ENCODE measurements at places on chromosomes 4 and X.

DNA sequence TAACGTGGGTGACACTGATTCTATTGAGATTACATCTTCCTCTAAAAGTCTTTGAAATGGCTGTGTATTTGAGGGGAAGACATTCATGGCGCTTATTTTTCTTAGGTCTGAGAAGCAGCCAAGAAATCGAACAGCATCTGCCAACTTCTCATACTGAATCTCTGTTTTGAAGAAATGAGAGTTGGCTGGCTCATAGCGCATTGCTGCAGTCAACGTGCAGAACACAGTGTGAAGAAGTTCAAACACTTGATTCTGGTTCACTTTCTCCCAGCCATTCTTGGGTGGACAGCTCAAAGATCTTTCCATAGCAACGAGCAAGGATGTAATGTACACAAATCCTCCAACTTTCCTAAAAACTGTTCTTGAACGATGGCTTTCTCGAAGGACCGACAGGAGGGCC is 156.5 kb downstream of the WDFY3 start:
- no peak for DNase-seq

- no peak for DNase-seq
These were observed at the start of gene LRRC66 for GRCh38 chr4:52019936-52020657. TSS of gene LRRC66 (minus strand) at chr4:52020363. CDS start at chr4:52017613, 2,750 bp downstream.

DNA sequence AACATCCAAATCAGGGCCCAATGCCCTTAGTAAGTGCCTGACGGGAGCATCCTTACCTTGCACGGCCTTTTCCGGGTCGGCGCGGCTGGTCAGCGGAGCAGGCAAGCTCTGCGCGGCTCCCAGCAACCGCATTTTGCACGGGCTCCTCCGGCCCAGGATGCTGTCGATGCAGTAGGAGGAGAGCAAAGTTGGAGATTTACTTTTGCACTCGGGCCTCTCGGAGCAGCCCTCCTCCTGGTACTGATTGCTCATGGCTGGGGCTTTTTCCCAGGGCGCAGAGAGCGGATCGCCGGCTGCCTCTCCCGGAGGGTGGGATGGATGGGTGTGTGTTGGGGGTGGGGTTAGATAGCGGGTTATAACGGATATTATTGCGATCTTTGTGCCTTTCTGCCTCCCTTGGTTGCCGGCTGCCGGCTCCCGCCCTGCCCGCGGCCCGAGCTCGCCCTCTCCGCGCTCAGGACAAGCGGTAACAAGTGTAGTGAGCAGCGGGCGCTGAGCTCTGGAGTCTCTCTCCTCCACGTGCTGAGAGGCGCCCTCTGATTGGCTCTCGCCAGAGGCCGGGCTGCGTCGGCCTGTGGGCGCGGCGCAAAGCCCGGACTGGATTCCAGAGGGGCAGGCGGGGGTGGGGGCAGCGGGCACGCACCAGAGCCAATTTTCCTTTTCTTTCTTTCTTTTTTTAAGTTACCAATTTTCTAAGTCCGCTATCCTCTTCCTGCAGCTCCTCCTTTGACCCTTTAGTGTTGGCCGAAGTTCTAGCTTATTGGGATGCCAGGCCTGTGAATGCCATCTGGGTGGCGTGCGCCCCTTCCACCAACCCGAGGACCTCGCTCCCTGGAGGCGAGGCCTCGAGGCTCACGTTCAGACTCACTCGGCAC is at the start of gene ARX:
ARX (minus strand) TSS at position 480 of the 875 bp plus-strand sequence; CDS start at position 252, 228 bp downstream.
- DNase-seq, result no peak

DNA sequence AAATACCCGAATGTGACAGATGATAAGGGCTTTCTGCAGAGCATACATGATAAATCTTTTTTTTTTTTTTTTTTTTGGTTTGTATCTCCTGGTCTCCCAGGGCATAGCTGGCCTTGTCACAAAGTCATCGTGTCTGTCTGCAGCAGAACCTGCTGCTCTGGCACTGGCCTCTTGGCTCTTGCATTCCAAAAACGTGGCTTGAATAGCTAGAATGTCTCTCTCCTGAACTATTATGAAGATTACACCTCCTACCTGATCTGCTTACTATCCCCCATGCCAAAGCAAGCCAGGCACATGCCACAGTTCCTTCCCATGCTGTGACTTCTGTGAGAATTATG is 50.4 kb upstream of the SCRG1 start:
- DNase-seq, result no peak

GRCh38 chr4:136088211-136088867 is 1444.0 kb downstream of the PCDH18 start:
- DNase-seq, result no peak

DNA sequence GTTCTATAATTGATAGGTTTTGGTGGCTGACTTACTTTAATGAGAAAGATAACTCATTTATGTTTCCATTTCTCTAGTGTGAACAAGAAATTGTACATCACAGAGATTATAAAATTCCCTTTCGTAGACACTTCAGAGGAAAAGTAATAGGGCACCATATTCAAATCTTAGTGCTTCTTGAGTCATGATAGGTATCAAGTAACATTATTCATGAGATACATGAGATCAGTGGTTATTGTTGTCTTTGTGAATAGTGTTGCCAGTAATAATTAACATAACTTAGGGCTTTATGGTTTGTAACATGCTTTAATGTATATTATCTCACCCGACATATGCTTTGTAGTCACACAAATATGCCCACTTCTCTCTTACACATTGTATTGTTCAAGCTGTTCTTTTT is 73.7 kb upstream of the IL15 start:
- DNase-seq, result no peak

DNA sequence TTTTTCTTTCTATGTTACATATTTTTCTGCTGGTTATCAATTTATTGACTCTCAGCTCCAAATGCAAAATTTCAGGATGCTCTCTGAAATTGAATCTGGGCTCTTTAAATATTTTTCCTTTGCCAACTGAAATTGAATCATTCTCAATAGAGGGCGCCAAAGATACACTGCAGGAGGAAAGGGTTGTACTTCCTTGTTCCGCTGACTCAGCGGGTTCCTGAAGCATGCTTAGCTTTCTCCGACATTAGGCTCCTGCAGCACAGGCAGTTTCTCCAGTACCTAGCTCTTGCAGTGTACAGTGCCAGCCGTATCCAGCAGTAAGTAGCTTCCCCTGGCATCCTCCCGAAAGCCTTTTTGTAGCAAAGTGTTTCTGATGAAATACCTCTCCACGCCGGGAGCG is 28.8 kb upstream of the CFAP47 start:
- DNase-seq, result peak; percentile 59

GRCh38 chrX:155259752-155260151 is 4.5 kb downstream of the RAB39B start:
- DNase-seq, result no peak

DNA sequence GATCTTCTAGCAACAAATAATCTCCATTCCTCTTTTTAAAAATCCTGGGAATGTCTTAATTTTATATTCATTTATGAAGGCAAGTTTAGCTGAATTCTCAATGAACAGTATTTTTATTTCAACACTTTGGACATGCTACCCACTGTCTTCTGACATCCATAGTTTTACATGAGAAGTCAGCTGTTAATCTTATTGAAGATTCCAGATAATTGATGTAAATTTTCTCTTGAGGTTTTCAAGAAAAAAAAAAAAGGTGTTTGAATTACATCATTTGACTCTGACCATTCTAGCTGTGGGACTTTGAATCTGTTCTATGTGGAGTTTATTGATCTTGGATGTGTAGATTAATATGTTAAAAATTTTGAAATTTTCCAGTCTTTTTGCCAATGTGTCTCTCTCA is 28.0 kb downstream of the PDHA2 start:
- no peak for DNase-seq

DNA sequence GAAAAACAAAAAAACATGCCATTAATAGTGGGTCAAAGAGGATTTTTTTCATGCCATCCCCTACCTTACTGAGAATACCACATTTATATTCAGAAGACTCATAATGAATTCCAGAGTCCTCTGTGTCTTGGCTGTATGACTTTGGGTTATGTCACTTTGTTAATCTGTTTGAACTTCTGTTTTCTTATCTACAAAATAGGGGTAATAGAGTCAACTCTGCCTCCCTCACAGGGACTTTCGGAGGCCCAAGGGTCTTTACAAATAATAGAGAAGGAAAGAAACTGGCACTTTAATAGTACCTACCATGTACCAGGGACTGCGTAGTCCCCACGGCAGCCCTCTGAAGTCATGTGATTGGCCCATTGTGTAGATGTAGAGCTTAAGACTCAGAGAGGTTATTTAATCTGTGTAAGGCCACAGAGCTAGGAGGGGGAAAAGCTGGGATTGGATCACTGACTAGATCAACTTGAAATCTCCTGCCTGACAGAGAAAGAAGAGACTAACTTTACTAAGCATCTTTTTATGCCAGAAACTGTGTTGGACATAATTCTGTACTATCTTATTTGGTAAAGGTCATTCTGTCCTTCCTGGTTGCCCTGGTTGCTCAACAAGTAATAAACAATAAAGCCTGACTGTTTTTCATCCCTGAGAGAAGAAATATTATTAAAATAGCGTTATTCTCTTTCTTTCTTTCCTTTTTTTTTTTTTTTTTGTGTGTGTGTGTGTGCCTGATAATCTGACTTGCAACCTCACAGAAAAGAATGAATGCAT is 59.6 kb downstream of the NFKB1 start:
- no peak for DNase-seq

GRCh38 chr4:1402021-1402515 is 4.2 kb downstream of the NKX1-1 start:
- no peak for DNase-seq

DNA sequence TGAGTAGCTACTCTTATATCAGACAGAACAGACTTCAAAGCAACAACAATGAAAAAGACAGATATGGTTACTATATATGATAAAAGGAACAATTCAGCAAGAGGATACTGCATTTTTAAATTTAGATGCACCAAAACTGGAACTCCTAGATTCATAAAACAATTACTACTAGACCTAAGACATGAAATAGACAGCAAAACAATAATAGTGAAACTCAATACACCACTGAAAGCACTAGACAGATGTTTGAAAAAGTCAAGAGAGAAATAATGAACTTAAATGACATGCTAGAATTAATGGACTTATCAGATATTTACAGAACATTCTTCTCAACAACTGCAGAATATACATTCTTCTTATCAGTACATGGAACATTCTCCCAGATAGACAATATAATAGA is 99.5 kb upstream of the ITM2A start:
- DNase-seq, result no peak

GRCh38 chr4:104979083-104979760 is 167.5 kb upstream of the TET2 start:
- no peak for DNase-seq

DNA sequence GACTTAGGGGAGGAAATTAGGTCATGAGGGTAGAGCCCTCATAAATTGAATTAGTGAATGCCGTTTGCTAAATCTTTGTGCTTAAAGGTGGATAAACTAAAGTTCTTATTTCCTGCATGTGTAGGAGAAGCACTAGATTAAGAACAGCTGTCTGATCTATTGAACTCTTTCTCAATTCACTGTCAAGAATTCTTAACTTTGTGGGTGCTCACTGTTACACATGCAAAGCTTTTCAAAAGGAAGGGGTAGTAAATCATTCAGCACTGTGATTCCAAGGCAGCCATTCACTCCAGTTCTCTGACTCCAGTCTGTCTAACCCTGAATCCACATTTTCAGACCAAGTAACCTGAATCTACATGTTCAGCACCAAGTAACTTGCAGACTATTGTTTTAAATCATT is 1520.1 kb downstream of the PCDH18 start:
- DNase-seq, result no peak

DNA sequence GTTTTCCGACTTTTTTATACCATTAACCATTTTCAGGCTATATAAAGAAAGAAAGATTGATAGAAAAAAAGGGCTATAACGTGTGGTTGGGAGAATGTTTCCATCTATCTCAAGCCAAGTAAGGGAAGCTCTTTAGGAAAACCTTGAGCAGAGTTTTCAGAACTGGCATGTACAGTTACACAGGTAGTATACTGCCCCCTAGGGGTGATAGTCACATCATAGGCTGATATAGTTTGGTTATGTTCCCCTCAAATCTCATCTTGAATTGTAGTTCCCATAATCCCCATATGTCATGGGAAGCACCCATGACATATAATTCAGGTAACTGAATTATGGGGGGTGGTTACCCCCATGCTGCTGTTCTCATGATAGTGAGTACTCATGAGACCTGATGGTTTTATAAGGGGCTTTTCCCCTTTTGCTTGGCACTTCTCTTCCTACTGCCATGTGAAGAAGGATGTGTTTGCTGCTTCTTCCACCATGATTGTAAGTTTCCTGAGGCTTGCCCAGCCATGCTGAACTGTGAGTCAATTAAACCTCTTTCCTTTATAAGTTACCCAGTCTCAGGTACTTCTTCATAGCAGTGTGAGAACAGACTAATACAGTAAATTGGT is 186.8 kb downstream of the TMA16 start:
- no peak for DNase-seq

DNA sequence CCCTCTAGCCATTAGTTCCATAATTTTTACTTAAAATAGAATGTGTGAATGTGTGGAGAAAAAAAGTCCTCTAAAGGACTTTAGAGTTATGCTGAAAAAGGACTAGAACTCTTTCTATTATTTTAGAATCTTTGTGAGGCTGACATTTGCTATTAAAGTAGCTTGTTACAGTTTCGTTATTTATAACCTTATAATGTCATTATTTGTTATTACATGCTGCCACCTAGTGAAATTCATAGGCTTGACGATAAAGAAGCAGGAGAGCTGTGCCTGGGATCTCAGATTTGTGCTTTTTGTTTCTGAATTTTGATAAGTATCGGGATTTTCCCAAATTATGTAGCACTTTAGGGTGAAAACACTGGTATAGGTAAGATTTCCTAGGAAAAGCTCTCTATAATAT is 38.5 kb upstream of the TAPT1 start:
- DNase-seq, result no peak

- no peak for DNase-seq
These were observed 115.1 kb downstream of the PPP3CA start for GRCh38 chr4:101232074-101232776.

DNA sequence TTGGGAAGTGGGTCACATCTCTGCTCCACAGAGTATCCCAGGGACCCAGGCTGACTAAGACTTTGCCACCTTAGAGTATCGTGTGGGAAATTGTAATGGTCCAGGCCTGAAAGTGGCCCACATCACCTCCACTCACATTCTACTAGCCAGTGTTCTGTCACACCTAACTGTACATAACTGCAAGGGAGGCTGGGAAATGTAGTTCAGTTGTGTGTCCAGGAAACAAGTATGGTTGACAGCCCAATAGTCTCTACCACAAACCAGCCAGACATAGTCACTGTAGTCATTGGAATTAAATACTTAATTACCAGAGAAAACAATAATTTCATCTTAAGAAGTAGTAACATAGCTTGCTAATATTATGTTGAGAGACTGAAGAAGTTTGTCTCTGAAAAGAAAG is 233.4 kb upstream of the S100G start:
- DNase-seq, result no peak
